ENCODE measurements at places on chromosomes 1 and 21. TPM values are rescaled to one million over a fixed set of nuclear protein-coding genes. Genes with fewer than 3 reads are reported as not detected.

Gene ACP6
- 31.2 TPM for total RNA-seq

GRCh38 chr1:245768596-245768995 is 613.8 kb downstream of the KIF26B start:
- DNase-seq, result no peak

Gene RAP1GAP
- total RNA-seq, result 23.7 TPM

GRCh38 chr1:42841010-42841409 is 5.4 kb upstream of the ZNF691 start:
- no peak for DNase-seq

Gene PCSK9
- total RNA-seq, result not detected

DNA sequence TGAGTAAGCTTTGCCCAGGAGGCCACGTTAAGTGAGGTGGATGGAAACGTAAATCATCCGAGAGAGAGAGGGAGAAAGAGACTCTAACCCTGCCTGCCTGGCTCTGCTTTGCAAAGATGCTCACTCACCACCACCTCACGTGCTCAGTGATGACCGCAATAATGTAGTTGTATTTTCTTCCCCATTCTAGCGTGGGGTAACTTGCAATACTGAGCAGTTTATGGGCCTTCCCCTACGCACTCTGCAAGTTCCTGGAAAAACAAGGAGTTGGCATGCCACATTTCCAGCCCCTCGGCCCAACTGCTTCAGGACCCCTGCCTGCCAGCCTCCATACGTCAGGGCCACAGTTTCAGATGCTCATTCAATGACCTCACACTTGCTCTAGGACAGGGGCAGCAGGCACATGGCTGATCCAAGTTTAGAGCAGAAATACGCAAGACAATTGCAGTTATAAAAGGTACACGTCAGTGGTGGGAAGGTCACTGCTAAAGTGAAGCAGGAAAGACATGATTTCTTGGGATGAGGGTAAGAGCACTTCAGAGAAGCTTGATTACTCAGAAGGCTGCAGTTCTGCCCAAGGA is 112.5 kb upstream of the RAB4A start:
- DNase-seq, result no peak

- DNase-seq, result peak; percentile 6
Measured at GRCh38 chr1:68346188-68346808, 103.5 kb downstream of the RPE65 start.

GRCh38 chr1:32200226-32201010 is at the start of gene CCDC28B:
Gene CCDC28B, plus strand, starts transcription at chr1:32200595. Its CDS starts 1,341 bp downstream, at chr1:32201936.
- peak; percentile 61 for DNase-seq

DNA sequence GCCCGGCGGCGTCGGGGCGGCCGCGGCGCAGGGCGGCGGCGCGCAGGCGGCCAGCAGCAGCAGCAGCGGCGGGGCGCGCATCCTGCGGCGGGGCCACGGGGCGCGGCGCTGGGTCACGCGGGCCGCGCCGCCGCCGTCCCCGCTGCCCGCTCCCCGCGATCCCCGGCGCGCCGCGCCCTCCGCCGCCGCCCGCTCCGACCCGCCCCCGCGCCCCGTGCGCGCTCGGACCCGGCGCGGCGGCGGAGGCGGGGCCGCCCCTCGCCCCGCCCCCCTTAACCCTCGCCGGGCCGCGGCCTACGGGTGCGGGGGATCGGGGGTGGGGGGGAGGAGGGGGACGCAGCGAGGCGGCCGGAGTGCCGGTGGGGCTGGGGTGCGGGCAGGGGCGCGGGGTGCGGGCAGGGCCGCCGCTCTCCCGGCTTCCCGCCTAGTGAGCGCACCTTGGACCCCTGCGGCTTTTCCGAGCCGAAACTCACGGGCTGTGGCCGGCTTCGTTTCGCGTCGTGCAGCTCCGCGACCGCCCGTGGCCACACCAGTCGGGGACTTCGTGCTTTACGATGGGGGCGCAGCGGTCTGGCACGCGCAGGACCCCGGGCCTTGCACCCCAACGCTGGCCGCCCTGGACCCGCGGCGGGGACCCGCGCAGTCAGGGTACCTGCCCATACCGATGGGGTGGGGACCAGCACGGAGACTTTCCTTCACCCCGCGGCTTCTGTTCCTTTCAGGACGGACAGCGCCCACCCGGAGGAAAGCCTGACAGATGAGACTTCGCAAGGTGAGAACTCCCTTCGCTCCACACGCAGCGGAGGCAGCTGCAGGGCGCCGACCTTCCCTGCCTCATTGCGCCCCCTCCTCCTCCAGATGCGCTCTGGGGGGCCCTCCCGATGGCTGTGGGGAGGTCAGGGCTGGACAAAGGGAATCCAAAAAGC is at the start of gene FNDC10:
TSS of gene FNDC10 (minus strand) at position 201 of the 926 bp plus-strand sequence. CDS start at position 81, 120 bp downstream.
- no peak for DNase-seq

- DNase-seq, result no peak
Measured at GRCh38 chr1:204885288-204885711, 14.6 kb downstream of the NFASC start.

DNA sequence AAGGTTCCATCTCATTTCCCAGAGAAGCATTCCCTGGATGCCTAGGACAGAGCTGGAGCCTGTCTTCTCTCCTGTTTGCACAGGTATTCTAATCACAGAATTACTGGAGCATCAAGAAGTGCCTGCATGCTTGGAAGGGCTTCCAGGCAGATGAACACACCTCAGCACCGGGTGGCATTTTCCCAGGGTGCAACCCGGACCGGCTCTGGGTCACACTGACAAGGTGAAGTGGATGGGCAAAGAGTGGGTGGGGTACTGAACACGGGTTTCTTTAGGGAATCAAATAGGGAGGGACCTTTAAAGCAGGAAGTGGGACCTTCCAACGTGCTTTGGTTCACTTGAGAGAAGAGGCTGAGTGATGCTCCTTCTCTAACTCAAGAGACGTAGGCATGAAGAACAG is 7.1 kb upstream of the PEF1 start:
- DNase-seq, result no peak

DNA sequence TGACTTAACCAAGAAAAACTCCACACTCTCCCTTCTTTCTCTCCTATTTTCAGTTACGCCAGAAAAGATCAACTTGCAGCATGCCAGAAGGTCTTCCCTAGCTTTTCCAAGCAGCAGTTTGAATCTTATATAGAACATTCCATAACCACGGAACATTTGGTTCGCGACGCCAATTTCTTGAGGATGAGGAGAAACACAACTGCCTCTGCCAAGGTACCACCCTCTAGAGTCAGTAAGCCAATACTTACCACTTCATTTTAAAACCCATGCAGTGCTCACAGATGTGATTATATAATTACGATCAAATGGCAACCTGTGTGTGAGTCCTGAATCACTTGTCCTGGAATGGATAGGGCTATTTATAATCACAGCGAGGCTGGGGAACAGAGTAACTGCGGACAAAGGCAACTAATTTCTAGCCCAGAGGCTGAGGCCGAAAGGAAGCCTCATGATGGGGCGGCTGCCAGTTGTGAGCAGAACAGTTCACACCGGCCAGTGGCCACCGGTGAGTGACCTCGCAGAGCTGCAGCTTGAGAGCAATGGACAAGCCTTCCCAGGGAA is 43.2 kb upstream of the BACE2 start:
- DNase-seq, result no peak

- DNase-seq, result no peak
Measured at GRCh38 chr1:114094363-114094634, 59.4 kb downstream of the SYT6 start.

Gene VHLL
- total RNA-seq, result not detected

Gene S100A1
- total RNA-seq, result not detected

DNA sequence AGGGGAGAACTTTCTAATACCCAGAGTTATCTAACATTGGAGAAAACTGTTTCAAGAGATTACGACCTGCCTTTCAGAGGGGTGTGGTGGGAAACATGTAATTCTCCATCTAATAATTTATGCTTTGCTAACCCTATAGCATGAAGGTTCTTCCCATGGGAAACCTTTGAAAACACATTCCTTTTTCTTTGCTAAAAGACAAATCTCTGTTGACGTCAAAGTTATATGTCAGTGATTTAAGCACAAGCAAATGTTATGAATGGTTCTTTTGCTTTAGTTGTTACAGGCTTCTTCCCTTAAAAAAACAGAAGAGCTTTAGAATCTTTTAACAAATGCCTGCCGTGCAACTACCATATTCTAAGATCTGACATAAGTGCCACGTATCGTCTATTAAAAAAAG is 19.2 kb downstream of the FMO2 start:
- no peak for DNase-seq

Gene ARHGEF19
- total RNA-seq, result 26.4 TPM

Gene MPZ
- total RNA-seq, result not detected

- DNase-seq, result no peak
Measured at GRCh38 chr21:22438428-22439086, 1440.3 kb downstream of the NCAM2 start.

Gene SLC6A9
- total RNA-seq, result not detected

Gene NBPF11
- total RNA-seq, result 2.4 TPM

Gene SHISA4
- 36.9 TPM for total RNA-seq

Gene ECE1
- 79.6 TPM for total RNA-seq

GRCh38 chr1:21932127-21932526 is 5.0 kb downstream of the HSPG2 start:
- no peak for DNase-seq

Gene CSMD2
- not detected for total RNA-seq

Gene ORC1
- total RNA-seq, result 13.3 TPM

DNA sequence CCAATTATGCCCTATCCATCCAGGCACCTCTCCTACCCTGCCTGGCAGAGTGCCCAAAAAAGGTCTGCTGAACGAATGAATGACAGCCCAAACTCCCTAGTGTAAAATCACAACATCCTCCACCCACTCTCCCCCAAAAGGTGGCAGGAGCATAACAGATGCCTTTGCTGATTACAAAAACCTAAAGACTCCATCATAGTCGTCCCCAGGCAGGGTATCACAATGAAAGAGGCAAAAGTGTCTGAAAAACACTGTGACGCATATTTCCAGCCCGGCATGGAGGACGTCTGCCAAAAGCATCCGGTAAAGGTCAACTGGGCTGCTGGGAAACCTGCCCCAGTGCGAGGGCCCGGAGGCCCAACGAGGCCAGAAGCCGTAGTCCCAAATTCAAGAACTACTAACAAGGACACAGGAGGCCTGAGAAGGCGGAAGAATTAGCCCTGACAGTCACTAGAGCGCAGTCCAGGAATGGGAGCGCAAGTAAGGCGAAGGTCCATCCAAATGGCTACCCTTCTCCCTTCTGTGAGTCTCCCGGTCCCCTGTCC is 576 bp downstream of the SMIM12 start:
- DNase-seq, result no peak

DNA sequence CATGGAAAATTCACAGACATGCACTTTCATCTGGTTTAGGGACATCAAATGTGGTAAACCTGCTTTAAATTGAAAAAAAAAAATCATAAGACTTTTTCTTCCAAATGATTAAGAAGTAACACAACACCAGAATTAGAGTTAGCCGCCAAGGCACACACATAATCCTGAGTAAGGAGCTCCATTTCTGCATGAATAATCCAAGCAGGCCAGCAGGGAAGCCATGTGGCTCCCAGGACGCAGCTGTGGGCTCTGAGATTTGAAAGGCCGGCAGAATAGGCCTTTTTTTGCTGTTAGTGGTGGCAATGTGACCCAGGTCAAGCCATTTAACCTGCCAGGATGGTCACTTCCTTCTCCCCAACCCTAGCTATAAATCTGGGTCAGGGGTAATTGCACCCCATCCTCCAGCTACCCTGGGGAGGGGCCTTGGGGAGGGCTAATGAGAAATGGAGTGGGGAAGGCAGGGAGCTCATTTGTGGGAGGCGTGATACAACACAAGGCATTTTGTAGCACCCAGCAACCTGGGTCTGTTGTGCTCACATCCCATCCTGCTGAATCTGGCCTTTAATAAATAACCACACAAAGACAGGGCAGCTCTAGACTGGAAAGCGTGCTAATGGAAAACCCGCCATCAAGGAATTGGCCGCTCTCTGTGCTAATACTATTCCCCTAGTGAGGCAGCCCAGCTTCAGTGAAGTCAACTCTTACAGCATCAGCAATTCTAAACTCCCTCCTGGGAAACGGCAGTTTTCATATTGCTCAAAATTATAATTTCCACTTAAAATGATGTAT is 178.5 kb downstream of the RHOU start:
- no peak for DNase-seq

DNA sequence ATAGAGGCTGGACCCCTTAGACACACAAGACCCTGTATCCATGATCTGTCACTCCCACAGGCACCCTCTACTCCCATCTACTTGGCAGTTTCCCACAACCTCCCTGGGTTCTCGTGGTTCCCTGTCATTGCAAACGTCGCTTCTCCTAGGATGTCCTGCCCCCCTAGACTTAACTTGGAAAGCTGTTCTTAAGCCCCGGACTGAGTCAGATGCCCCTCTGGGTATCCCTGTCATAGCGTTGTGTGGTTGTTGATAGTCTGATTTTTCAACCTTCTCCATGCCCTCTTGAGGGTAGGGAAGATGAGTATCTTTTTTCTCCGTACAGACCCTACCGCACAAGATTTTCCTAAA is 11.8 kb downstream of the RCC1 start:
- no peak for DNase-seq

- DNase-seq, result no peak
Measured at GRCh38 chr1:62389531-62389930, 47.3 kb upstream of the USP1 start.

Gene C1orf185
- total RNA-seq, result not detected

Gene OR2T27
- not detected for total RNA-seq

DNA sequence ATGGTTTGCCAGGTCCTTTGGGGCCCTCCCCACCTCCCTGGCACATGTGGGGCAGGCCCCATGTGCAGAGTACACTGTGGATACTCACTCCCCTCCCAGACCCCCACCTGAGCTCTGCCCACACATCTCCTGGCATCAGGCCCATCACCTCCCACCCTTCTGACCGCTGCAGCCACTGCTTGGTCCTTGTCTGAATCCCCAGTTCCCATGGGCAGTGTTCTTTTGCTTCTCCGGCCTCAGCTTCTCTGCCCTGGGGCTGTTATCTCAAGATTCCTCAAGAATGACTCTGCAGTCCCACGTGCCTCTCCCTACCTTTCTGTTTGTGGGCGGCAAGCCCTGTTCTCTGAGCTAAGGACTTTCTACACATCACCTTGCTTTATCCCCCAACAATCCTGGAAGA is 187.7 kb upstream of the EDN2 start:
- DNase-seq, result peak; percentile 73

Gene ASCL5
- total RNA-seq, result 0.07 TPM

Gene LORICRIN
- not detected for total RNA-seq

Gene SCAMP3
- 52.5 TPM for total RNA-seq

DNA sequence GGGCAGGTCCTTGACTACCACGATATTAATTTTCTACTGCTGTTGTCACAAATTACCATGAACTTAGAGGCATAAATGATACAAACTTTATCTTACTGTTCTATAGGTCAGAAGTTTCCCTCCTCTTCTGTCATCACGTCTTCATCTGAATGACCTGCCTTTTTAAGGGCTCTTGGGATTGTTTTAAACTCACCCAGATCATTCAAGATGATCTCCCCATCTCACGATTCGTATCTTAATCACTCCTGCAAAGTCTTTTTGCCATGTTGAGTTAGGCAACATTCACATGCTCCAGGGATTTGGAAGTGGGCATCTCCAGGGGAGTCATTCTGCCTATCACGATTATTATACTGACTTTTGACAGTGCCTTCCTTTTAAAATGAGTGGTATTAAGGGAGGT is 32.1 kb downstream of the NCAM2 start:
- no peak for DNase-seq

Gene PCBP3
- not detected for total RNA-seq

DNA sequence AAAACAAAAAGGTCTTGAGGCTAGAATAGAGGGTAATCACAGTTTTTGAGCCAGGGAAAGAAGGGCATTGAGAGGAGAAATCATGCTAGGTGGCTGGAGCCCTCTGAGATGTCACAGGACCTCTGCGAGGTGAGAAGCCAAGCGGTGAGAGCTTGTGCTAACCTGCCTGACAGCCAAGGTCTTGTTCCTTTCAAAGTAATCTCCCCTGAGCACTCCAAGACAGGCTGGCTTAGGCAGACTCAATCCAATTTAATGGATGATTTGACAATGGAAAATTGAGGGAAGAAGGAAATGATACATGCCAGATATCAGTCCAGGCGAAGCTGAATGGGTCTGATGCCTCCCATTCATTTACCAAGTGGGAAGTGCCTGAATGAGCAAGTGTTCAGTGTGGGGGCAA is 311.9 kb upstream of the PTBP2 start:
- DNase-seq, result no peak

Measured in Caki2 (cell line).